ENCODE measurements at places on chromosomes 12 and 14.

DNA sequence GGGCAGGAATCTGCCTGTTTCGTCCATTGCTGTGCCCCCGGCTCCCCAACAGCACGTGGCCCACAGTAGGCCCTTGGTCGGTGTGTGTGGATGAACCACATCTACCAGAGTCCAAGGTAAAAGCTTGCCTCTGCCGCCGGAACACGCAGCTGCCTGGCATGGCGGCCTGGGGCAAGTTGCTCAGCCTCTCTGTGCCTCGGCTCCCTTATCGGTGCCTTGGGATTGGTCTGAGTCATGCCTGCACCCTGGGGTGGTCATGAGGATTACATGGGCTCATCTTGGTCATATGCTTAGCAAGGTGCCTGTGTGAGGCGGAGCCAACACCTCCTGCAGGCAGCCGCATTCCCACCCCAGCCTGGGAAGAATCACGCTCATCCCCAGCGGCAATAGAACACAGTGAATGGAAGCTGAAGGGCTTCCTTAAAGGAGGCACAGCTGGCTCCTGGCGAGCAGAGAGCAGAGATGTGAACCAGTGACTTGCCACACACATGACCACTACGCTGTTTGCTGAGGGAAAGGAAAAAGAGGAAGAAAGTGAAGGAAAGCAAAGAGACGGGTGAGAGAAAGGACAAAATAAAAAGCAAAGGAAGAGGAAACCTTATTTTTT lies 5.5 kb upstream of the SCARB1 start:
- DNase-seq = no peak

- no peak for DNase-seq
Measured at GRCh38 chr12:57993834-57994233, 52.5 kb downstream of the ATP23 start.

GRCh38 chr12:41683023-41683422 lies 461.7 kb downstream of the GXYLT1 start:
- DNase-seq = no peak

GRCh38 chr12:73529954-73530353 lies 1007.7 kb upstream of the ATXN7L3B start:
- DNase-seq = no peak

DNA sequence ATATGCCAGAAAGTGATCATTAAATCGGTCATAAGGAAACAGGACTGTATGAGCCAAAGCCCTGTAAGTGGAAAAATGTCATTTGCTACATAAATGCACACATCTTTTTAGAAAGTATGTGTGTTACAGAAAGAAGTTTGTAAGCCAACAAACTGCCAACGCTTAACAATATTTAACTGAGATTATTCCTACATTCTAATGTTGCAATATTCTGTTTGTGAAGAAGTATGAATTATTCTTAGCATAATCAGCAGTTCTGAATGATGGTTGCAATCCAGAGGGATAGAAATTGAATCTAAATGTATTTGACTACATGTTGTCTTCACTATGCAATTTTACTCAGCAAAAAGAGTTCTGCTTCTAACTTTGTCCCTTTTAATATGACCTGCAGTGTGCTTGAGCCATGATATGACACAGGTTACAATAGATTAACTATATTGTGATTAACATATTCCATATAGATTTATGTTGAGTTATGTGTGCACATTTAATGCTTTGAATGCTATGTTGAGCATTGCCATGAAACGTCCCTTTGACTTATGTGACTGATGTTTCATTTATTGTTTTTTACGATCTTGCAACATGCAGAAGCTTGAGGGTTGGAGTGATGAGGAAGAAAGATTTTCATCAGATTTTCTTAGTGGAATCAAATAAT lies 66.8 kb upstream of the PTPRQ start:
- no peak for DNase-seq

DNA sequence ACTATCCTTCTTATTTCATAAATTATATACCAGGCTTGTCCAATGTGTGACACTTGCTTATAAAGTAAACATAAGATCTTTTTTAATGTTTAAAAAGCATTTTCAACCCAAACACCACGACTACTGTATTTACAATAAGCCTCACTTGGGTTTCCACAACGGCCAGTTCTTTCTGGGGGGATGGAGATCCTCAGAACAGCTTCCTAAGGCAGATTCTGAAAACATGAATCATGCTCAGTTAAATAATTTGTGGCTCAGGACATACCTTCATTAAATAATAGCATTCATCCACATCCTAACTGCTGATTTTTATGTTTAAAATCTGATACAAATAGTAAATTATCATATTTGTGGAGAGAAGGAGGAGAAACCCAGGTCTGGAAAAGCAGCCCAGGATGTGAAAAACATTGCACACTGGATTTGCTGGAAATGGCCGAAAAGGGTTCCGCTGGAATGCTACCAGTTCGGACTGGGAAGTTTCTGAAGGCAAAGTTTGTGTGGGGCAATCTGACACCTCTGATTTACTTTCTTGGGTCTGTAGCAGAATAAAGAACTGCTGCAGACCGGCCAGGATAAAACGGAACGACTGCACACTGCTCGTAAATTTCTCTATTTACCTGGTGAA lies 597 bp downstream of the GLT8D2 start:
- no peak for DNase-seq

DNA sequence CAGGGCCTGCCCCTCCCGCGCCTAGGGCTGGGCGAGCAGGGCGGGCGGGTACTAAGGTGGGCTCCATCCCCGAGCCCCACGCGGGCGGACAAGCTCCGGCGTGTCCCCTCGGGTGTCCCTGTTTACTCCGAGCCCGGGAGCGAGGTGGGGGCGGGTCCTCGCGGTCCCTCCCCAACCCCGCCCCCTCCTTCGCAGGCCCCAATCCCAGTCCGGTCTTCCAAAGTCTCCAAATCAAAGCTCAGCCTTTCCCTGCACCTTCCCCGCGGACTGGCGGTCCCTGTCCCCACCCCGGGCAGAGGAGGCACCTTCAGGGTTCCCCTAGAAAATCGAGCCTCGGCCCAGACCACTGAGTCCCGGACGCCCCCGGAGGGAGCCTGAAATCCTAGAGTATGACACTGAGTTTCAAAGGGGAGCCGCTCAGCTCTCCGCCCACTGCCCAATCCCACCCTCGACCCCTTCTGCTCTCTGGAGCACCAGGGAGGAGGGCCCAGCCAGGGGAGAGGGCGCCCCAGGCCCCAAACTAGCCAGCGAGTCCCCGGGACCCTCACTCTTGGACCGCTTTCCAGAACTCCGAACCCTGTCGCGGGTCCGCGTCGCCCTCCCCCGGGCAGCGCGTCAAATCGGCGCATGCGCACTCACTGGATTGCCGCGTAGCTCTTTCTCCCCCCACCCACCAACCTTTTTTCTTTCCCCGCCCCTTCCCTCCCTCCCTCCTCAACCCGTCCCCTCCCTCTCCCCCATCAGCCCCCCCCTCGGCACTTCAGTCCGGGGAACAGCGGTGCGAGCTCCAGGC lies at the start of gene LRP1:
Gene LRP1 (plus strand): TSS at position 758 of the 793 bp plus-strand sequence. CDS start 482 bp downstream, outside the sequence.
- DNase-seq = peak; percentile 50

DNA sequence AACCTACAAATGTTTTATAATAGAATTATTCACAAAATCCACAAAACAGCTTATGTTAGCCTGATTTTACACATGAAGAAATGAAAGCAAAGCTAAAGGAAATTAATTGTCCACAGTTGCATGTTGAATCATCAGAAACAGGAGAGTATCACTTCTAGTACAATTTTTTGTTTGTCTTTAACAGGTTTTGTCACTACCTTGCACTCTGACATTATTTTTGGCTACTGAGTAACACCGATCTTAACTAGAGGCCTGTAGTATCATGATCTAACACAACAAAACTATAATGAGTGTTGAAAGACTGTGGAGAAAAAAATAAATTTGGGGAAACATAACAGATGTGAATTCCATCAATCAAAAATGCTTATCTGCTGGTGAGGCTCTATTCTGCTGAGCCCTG lies 60.1 kb downstream of the TAOK3 start:
- no peak for DNase-seq

- no peak for DNase-seq
Measured at GRCh38 chr12:52628111-52628507, 9.8 kb upstream of the KRT73 start.

GRCh38 chr12:70964867-70965510 lies 44.5 kb upstream of the PTPRR start:
- DNase-seq = no peak

DNA sequence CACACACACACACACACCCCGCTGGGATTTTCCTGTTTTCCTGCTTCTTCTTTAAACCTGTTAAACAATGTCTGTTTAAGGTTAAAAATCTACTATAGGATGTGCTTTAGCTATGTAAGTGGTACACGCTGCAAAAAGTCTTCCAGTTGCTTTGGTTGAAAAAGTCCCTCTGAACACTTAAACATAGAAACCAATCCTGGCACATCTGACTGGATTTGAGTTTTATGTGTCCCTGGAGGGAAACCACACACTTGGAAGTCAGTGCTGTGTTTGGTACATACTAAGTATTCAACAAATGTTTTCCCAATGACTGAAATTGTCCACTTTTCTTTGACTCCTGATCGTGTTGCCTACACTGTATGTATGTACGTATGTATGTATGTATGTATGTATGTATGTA lies 22.0 kb downstream of the CFL2 start:
- no peak for DNase-seq

- DNase-seq = no peak
Measured at GRCh38 chr12:31567029-31567428, 23.9 kb downstream of the DENND5B start.

DNA sequence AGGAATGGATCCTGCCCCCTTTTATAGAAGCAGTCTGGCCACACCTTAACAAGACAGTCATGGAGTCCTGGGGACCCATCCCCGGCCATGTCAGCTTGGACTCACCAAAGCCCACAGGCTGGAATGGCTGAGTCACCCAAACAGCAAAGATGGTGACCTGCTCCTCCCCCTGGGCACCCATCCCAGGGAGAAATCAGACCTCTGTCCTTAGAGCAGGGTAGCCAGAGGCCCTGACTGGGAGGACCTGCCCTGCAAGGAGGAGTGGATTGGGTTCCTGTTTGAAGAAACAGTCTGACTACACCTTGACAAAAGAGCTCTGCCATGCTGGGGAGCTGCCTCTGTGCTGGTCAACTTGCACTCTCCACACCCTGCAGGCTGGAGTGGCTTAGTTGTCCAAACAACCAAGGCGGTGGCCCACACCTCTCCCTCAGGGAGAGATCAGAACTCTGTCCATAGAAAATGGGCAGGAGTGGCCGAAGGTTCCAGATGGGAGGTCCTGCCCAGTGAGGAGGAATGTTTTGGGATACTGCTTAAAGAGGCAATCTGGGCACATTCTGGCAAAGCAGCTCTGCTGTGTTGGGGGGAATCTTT lies 16.6 kb downstream of the MGP start:
- DNase-seq = no peak
